ENCODE measurements at places on chromosomes 16 and 17. TPM values are rescaled to one million over a fixed set of nuclear protein-coding genes. Genes with fewer than 3 reads are reported as not detected.
A peak's percentile ranks its signal among the peaks of the same experiment; 100 is the strongest.

DNA sequence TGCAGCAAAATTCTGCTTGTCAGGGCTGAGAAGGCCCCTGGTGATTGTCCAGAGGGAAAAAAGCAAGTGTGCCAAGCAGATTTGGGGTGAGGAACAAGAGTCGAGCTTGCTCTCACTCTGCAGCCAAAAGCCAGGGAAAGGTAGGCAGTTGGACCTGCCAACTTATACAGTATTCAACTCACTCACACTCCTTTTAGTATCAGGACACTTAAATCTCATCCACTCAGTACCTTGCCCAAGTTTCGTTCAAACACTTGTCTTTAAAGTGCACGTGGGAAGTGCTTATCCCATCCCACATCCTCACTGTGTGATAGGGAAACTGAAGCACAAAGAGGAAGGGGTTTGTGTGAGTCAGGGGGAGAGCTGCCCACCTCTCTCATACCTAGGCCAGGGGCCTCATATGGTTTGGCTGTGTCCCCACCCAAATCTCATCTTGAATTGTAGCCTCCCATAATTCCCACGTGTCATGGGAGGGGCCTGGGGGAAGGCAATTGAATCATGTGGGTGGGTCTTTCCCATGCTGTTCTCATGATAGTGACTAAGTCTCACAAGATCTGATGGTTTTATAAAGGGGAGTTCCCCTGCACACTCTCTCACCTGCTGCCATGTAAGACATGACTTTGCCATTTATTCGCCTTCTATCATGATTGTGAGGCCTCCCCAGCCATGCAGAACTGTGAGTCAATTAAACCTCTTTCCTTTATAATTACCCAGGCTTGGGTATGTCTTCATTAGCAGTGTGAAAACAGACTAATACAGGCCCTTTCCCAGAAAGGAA, 25.6 kb upstream of the CES5A start:
- no peak for DNase-seq

The FBXL16 gene
- 0.07 TPM for polyA plus RNA-seq

The STX4 gene
- polyA plus RNA-seq, result 53.9 TPM

GRCh38 chr17:70021726-70022125, 53.3 kb upstream of the KCNJ16 start:
- DNase-seq, result no peak

DNA sequence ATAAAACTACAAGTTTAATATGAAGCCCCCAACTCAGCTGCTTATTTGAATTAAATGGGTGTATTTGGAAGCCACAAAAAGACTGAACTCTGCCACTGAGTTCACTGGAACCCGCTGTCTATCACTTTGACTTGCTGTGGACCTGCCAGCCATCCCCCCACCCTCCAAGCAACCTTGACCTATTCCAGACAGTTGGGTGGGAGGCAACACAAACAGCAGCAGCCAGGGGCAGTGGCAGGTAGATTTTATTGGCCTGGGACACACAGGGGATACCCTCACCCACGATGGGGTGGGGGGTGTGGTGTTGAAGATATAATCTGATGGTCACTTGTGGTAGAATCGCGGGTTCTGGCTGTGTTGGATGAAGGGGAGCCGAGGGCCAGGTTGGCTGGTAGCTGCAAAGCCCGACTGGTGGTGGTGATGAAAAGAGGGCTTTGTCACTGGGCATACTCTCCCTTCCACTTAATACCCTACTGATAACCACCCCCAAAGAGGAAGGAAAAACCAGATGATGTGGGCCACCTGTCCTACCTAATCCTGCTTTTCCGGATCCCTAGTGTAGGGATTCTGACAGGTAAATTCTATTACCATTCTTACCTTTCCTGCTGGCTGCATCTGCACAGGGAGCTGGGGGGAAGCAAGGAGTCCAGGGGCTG, 2.6 kb downstream of the GPS2 start:
- DNase-seq, result no peak

GRCh38 chr17:74187761-74188160, 15.7 kb upstream of the RPL38 start:
- DNase-seq, result no peak

- peak; percentile 96 for DNase-seq
Measured at GRCh38 chr16:70746708-70747424, 54.1 kb downstream of the VAC14 start.

DNA sequence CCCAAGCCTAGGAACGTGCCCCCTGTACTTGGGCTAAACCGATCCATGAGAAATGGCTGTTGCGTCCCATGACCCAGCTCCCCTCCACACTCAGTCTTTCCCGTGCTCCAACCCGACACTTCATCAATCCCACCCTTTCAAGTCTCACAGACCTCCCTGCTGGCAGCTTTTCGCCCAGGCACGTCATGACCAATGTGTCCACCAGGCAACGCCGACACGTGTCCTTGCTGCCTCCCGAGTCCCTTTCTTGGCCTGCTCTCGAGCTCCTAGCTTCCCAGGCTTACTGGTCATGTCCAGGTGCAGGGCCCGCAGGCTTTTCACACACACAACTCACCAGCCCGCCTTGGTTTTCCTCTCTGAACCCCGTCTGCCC, 12.2 kb downstream of the MNT start:
- DNase-seq, result no peak

DNA sequence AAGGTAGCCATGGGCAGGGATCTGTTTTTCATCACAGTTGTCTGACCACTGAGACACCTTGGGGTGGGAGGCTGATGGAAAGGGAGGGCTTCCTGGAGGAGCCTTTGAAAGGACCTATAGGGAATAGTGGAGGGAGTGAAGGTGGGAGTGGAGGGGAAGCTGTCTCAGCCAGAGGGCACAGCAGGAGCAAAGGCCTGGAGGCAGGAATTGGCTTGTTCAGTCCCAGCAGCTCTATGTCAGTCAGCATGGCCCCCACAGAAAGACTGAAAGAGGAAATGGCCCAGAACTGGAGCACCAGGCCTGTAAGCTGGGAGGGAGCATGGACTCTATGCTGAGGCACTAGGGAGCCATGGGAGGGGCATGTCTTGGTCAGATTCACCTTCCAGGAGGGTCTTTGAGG, 12.8 kb upstream of the CBFB start:
- DNase-seq, result no peak

The MRC2 gene
- 48.2 TPM for polyA plus RNA-seq

DNA sequence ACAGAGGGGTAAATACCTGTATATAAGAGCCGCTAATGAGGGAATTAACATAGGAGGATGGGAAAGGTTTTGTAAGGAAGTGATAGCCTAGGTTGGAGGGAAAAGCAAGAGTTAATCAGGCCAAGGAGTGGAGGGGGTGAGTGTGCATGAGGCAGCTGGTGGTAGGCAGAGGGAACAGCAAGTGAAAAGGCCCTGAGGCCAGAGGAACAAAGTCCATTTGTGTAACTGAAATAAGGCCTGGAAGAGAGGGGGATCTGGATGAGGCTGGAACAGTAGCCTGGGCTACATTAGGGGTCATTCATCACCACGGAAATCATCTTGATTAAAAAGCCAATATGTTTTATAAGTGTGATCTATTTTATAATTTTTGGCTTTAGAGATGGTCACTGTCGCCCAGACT, 45.7 kb downstream of the FZD2 start:
- DNase-seq, result no peak

GRCh38 chr17:57284984-57285646, 28.8 kb downstream of the MSI2 start:
- peak; percentile 63 for DNase-seq

GRCh38 chr16:9323170-9323569, 231.7 kb downstream of the HAPSTR1 start:
- DNase-seq, result no peak

DNA sequence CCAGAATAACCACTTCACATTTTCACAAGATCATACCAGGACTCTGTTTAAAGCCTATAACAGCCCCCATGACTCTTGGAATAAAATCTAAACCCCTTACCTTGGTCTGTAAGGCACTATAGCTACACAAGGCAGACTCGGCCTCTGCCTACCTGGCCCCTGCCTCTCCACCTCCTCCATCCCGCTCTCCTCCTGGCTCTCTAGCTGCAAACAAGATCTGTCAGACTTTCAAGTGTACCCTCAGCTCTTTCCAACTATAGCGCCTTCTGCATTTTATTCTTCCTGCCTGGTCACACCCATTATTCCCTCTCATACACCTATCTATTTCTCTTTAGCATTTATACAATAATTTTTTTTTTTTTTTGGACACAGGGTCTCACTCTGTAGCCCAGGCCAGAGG, 8.2 kb downstream of the USP31 start:
- no peak for DNase-seq

The CHST5 gene
- polyA plus RNA-seq, result 0.02 TPM

- no peak for DNase-seq
Measured at GRCh38 chr16:46937536-46937935, 35.9 kb downstream of the DNAJA2 start.

The B3GNT9 gene
- polyA plus RNA-seq, result 29.6 TPM

GRCh38 chr17:45980855-45981254, 18.2 kb upstream of the STH start:
- DNase-seq, result no peak

DNA sequence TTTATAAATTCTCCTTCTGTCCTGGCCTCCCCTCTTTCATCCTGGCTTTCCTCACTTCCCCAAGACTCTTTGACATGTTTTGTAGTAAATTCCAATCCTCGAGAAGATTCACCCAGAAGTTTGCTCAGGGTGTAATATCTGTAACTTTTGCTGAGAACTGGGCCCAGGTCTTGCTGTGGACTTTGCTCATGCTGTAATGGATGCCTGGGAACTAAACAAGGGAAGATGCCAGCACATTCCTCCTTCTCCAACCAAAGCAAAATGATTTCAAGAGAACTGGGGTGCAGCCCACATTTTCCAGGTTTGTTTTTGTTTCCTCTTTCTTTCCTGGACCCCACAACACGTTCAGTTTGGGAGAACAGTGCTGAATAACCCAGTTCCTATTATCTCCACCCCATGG, 6.6 kb upstream of the SALL1 start:
- DNase-seq, result no peak

The SLC38A8 gene
- polyA plus RNA-seq, result not detected

DNA sequence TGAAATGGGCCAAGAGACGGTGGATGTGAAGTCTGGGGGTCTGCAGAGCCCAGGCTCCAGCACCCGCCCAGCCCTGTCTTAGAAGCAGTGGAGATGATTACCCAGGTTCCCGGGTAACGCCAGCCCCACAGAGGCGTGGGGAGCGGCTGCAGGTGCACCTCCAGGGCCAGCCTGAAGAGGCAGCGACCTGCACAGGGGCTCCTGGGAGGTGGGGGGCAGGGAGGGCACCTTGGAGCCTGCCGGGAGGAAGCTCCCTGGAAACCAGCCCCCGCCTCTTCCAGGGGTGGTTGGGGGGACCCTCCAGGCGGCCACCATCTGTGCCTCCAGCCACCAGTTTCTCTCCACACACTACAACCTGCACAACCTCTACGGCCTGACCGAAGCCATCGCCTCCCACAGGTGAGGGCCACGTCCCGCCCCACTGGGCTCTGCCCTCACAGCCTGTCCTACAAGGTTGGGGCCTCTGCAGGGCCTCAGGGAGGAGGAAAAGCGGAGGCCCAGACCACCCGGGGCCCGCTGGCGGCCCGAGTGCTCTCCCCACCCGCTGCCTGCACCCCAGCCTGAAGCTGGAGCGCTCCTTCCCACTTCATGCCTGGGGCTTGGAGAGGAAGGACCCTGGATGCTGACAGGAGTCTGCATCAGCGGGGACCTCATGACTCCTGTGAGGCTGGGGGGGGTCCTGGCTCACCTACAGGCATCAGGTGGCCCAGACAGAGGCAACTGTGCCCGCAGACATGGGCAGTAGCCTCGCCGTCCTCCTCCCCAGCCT, 10.5 kb downstream of the GAA start:
- DNase-seq, result no peak

The TMEM100 gene
- 2.2 TPM for polyA plus RNA-seq

The MYCBPAP gene
- polyA plus RNA-seq, result 0.16 TPM

DNA sequence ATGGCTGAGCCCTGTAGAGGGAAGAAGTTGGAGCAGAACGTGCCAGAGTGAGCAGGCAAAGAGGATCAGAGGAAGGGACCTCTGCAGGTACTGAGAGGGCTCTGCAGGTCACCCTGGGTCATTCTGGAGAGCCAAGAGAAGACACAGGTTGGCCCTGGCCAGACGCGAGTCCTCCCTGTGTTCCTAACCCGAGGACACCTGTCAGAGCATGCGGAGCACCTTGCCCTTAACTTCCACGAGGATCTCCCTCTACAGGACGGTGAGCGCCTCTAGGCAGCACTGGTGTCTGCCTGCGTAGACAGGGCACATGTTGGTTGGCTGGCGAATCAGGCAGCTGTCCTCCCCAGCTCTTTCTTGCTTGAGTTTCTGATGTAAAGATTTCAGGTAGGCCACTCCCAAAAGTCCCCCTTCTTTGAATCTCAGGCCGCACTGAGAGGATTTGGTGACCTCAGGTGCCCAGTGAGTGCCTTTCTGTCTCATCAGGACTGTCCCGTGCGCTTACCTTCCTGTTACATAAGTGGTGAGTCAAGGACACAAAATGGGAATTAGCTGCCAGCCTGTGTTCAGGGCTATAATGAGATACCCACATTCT, 45.3 kb downstream of the MPRIP start:
- DNase-seq, result no peak

DNA sequence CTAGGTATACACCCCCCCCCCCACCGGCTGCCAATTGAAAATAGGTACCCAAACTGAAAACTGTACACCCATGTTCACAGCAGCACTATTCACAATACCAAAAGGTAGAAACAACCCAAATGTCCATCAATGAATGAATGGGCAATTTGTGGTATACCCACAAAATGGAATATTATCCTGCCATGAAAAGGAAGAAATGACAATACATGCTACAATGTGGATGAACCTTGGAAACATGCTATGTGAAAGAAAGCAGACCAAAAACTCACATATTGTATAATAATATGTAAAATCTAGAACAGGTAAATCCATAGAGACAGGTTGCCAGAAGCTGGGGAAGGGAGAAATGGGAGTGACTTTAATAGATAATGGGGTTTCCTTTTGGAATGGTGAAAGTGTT, 417.5 kb downstream of the UTP18 start:
- DNase-seq, result no peak

GRCh38 chr16:58614860-58615259, 14.8 kb downstream of the CNOT1 start:
- no peak for DNase-seq

- no peak for DNase-seq
Measured at GRCh38 chr16:9860876-9861275, 321.4 kb downstream of the GRIN2A start.

GRCh38 chr17:72139212-72139611, 18.4 kb downstream of the SOX9 start:
- DNase-seq, result peak; percentile 79

DNA sequence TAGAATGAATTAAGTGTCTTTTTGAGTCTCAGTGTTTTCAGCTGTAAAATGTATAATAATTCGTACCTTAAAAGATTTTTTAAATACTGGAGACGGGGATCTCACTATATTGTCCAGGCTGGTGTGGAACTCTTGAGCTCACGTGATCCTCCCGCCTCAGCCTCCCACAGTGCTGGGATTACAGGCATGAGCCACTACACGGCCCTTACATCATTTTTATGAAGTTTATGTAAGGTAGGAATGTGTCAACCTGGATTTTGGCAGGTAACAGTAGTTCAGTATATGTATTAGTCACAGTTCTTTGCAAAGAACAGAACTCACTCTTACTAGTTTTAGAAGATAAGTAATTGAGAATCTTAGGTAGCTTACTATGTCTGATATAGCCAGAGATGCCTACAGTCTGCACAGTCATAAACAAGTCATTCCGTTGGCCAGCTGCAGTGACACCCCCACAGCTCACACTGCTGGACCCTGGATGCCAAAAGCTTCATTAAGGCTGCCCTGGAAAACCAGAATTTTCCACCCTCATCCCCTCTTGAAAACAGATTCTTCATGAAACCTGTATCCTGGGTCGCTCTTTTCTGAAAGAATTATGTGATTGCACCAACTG, 583 bp upstream of the COX6A2 start:
- no peak for DNase-seq

The SMTNL2 gene
- 0.03 TPM for polyA plus RNA-seq
